ENCODE measurements at places on chromosomes 1 and 21.

DNA sequence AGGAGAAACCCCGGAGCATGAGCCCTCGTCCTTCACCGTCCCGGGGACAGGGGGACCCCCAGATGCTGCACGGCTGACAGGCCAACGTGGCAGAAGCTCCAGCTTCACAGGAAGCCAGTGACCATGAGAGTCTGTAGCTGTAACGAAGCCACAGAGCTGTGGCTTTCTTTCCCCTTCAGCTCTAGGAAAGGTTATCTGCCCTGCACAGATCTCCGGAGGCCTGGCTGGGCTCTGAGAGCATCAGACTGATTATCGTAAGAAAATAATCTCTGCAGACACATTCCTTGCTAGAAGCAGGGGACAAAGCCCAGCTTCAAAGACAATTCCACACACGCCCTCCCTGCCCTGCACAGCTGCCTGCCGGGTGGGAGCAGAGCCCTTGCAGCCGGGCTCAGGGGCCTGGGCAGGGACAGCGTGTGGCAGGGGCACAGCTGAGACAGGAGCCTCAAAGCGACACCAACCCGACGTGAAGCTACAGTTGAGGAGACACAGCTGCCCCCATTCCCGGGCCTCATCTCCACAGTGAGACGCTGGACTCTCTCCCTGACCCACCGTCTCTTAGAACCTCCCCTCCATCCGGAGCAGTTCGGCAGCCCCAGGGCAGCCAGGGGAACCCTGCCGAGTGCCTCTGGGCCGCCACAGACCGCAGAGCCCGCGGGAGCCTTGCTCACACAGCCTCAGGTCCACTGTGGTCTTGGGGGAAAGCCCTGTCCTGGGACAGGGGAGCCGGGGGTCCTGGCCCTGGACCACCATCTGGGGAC lies 30.6 kb downstream of the POFUT2 start:
- DNase-seq = peak; percentile 22

- no peak for DNase-seq
Measured at GRCh38 chr1:52679048-52679447, 19.1 kb downstream of the COA7 start.

DNA sequence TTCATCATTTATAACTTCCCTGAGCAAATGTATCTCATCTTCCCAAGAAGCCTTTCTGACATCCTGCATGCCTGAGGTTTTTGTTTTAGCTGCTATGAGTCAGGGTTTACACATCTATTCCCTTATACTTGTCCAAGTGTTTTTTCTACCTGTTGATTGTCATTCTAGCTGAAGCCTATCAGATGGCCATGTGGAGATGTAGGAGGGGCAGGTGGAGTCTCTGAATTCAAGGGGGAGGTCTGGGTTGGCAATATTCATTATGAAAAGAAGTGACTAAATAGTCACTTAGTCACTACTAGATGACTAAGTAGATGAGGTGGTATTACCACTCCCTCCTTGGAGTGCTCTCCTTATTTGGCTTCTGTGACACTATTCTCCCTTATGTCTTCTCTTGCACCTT lies 52.4 kb downstream of the XCL1 start:
- peak; percentile 34 for DNase-seq

GRCh38 chr1:35505911-35506798 lies 51.0 kb downstream of the KIAA0319L start:
- peak; percentile 92 for DNase-seq

- DNase-seq = peak; percentile 69
Measured at GRCh38 chr21:32389337-32390015, 3.3 kb downstream of the URB1 start.

DNA sequence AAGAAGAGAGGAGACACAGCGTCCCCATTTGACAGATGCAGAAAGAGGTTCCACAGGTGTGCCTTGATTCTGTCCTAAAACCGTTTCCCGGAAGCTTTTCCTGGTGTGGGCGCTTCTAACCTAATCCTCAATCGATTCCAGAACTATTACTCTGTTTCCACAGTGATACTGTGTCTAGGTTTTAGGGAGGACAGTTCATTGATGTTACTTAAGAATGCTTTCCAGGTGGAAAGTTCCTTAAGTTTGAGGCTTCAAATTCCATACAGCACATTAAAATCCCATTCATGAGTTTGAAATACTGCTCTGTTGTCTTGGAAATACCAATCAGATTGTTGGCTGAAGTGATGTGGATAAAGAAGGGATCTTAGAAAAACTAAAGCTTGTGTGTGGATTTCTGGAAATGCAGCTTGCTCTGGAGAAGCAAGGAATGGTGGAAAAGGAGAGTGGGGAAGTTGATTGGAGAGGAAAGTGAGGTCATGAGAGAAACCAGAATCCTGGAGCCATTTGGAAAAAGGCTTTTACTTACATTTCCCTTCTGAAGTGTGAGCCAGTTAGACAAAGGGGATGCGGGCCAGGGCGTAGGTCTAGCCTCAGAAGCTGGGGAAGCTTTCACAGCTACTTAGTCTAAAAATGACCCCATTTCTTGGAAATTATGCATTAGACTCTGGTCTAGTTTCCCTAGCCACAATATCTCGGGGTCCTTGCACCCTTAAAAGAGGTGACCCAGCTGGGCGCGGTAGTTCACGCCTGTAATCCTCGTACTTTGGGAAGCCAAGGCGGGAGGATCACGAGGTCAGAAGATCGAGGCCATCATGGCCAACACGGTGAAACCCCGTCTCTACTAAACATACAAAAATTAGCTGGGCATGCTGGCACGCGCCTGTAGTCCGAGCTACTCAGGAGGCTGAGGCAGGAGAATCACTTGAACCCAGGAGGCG lies 6.7 kb downstream of the ELF3 start:
- no peak for DNase-seq
